ENCODE measurements at places on chromosomes 4 and X. TPM values are rescaled to one million over a fixed set of nuclear protein-coding genes. Genes with fewer than 3 reads are reported as not detected.

GRCh38 chrX:129034196-129034595 lies 489.1 kb downstream of the SMARCA1 start:
- no peak for DNase-seq

- no peak for DNase-seq
Observed at GRCh38 chrX:21394792-21395191, 20.6 kb downstream of the CNKSR2 start.

The EVC2 gene
- 1.6 TPM for polyA plus RNA-seq

DNA sequence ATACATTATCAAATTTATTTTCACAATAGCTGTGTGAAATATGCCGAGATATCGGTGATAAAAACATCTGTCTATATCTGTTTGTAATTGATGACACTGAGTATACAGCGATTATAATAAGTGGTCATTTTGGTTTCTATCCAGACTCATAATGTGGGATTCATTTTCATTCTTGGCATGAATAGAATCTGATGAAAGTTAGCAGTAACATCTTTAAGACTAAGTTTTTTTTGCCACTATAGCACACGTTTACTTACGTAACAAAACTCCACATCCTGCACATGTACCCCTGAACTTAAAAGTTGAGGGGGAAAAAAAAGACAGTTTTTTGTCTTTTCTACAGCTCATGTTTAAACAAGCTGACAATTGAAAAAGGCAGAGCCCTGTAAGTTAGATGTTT lies 86.4 kb downstream of the PPA2 start:
- DNase-seq = no peak

- DNase-seq = peak; percentile 81
Observed at GRCh38 chr4:75289914-75290582, 224.2 kb downstream of the RCHY1 start.

DNA sequence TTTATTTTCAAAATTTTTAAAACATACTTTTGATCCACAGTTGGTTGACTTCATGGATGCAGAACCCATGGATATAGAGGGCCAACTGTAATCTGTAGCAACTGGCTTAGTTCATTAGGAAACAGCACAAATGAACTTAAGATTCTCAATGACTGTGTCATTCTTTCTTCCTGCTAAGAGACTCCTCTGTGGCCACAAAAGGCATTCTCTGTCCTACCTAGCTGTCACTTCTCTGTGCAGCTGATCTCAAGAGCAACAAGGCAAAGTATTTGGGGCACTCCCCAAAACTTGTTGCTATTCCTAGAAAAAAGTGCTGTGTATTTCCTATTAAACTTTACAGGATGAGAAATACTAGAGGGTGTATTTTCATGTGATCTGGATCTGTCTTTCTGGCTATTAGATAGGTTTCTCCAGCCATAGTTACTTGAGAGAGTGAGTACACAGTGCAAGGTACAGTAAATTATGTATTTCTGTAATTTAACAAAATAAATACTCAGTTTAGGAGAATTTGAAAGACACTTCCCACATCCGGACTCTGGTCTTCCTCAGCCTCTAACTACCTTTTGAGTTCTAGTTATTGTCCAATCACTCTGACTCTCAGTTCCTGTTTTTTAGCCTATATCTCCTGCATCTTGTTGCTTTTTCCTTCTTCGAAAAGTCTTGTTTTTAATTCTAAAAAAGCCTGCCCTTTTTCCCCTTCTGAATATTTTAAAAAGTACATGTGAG lies 21.8 kb downstream of the TLR2 start:
- DNase-seq = no peak

DNA sequence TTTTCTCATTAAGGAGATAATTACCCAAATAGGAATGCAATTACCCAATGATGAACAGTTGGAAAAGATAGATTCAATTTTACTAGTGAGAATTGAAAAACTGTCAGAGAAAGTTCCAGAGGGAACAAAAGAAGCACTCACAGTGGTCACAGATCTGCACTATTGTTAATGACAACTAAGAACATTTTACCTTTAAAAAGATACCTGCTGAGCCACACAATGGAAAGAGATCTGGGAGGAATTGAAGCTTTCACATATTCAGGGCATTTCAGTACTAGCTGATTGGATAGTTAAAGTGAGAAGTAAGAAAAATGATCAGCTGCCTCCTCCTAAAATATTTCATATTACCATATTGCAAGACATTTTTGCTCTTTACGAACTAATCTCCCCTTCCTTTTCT lies 1822.2 kb downstream of the STIM2 start:
- DNase-seq = no peak

DNA sequence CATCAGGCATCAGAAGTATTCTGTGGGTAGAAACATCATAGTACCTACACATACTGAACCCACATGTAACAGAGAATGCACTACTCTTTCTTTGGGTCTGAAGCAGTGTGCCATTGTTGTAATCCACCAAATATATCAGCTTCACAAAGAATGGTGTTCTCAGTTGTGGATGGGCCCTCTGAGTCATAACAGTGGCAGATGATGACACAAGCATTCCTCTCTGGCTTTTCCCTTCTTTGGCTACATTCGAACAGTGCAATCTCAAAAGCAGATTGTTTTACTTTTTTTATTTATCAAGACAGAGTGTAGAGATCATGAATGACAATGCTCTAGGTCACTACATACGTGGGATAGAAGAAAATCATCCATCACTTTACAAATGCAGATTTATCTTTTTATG lies 247.2 kb upstream of the EPHA5 start:
- DNase-seq = no peak

- DNase-seq = no peak
Observed at GRCh38 chr4:176036585-176037205, 28.9 kb upstream of the WDR17 start.

GRCh38 chr4:121829511-121829910 lies 5.8 kb upstream of the CCNA2 start:
- no peak for DNase-seq

DNA sequence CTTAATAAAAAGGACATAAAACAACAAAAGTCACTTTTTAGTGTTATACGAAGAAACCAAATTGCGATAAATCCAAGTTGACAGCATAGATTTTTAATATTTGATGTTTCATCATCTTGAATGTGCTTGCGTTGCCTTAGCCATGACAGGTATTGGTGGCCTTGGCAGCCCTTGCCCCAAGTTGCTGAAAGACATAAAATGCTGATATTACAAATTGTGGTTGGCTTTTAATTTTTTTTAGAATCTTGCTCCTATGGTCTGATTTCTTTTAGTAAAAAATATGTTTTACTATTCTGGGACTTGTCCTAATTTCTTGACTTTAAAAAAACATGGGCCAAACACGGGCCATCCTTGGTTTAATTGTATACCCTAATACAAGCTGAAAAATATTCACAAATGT lies 122.6 kb downstream of the SLC4A4 start:
- no peak for DNase-seq

The BST1 gene
- 19.0 TPM for polyA plus RNA-seq

GRCh38 chr4:52949336-52949735 lies 87.2 kb downstream of the RASL11B start:
- DNase-seq = no peak

- DNase-seq = no peak
Observed at GRCh38 chrX:39456894-39457604, 640.7 kb downstream of the BCOR start.
